ENCODE measurements at places on chromosomes 4 and X.

DNA sequence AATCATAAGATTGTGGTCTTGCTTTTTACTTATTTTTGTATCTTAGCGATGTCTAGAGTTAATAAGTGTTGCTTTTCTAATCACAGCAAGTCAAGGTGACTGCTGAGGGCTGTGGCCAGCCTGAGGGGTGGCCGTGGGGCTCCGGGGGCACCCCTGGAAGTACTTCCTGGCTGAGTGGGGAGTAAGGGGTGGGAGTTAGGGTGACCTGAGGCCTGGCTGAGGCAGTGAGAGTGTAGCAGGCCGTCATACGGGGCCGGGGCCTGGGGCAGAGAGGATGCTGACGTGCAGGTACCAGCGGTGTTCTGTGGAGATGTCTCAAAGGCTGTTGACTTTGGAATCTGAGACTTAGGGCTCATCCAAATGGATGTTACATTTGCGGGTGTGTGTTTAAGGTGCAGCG lies 29.3 kb downstream of the PIGG start:
- H3K27ac ChIP-seq, result no peak overlapping the region
- no peaks in the 10 kb centered on the region for H3K36me3 ChIP-seq
- no peaks in the 10 kb centered on the region for H3K4me1 ChIP-seq
- no peak for DNase-seq
- no peaks in the 10 kb centered on the region for H3K27me3 ChIP-seq

DNA sequence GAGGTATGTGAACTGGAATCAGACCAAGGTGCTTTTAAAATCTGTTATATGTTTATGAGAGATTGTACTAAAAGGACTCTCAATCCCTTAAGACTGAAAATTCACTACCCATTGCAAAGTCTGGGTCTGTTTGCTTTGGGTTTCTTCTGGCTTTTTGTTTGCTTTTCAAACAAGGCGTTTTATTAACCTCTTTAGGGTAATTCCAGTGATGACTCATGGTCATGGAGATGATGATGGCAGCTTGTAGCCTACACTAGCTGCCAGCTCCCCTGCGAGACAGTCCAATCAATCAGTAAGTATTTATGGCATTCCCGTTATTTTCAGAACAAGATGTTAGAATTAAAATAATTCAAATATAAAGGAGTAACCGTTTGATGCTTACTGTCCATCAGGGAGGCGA lies 643.8 kb upstream of the FTHL17 start:
- no peak overlapping the region for H3K4me3 ChIP-seq
- H3K36me3 ChIP-seq, result no peaks in the 10 kb centered on the region
- H3K27me3 ChIP-seq, result no peaks in the 10 kb centered on the region
- no peak overlapping the region for H3K27ac ChIP-seq

- no peaks in the 10 kb centered on the region for H3K27me3 ChIP-seq
- H3K36me3 ChIP-seq, result no peaks in the 10 kb centered on the region
- H3K4me1 ChIP-seq, result no peaks in the 10 kb centered on the region
Measured at GRCh38 chrX:50514811-50515210, 44.2 kb upstream of the DGKK start.

GRCh38 chr4:152392079-152392478 lies 143.8 kb downstream of the FBXW7 start:
- no peaks in the 10 kb centered on the region for H3K36me3 ChIP-seq
- no peak overlapping the region for H3K27ac ChIP-seq
- DNase-seq, result no peak
- H3K4me1 ChIP-seq, result no peaks in the 10 kb centered on the region
- H3K27me3 ChIP-seq, result no peaks in the 10 kb centered on the region
- H3K4me3 ChIP-seq, result no peak overlapping the region

- no peak for DNase-seq
- no peaks in the 10 kb centered on the region for H3K27me3 ChIP-seq
- no peak overlapping the region for H3K4me3 ChIP-seq
Measured at GRCh38 chr4:133081246-133081645, 67.8 kb upstream of the PCDH10 start.

GRCh38 chrX:155048977-155049619 lies 21.8 kb downstream of the CMC4 start:
- no peak for DNase-seq
- H3K27ac ChIP-seq, result no peak overlapping the region
- no peaks in the 10 kb centered on the region for H3K36me3 ChIP-seq
- H3K27me3 ChIP-seq, result no peaks in the 10 kb centered on the region

GRCh38 chrX:43316146-43316545 lies 340.0 kb upstream of the MAOA start:
- H3K4me1 ChIP-seq, result no peaks in the 10 kb centered on the region
- H3K4me3 ChIP-seq, result no peak overlapping the region
- H3K36me3 ChIP-seq, result no peaks in the 10 kb centered on the region

GRCh38 chrX:9110808-9111207 lies 76.9 kb upstream of the FAM9B start:
- no peaks in the 10 kb centered on the region for H3K4me1 ChIP-seq
- no peak for DNase-seq
- no peaks in the 10 kb centered on the region for H3K36me3 ChIP-seq
- H3K27me3 ChIP-seq, result no peaks in the 10 kb centered on the region

GRCh38 chr4:130705023-130705422 lies 1609.1 kb downstream of the C4orf33 start:
- no peaks in the 10 kb centered on the region for H3K36me3 ChIP-seq
- H3K4me1 ChIP-seq, result no peaks in the 10 kb centered on the region
- no peak overlapping the region for H3K4me3 ChIP-seq

DNA sequence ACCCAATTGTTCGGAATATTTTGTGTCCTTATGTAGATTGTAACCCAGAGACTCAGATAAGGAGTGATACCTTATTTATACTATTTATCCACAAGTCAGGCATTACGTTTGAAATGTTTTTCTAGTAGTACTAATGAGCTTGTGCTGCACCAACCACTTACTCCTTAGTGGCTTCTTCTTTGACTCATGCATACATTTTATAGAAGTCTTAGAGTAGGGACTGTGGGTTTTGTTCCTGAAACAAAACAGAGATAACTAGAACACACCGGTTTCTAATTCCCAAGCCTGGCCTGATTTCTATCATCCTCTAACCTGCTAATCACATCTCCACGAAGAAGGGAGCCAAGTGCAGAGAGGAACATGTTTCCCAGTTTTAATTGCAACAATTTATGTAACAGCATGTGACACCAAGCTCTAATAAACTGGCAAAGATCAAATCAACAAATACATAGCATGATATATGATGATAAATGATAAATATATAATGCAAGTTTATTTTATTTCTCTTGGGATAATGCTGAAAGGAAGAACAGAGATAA lies 32.3 kb downstream of the MGARP start:
- H3K36me3 ChIP-seq, result no peaks in the 10 kb centered on the region
- H3K4me3 ChIP-seq, result no peak overlapping the region
- H3K27me3 ChIP-seq, result no peaks in the 10 kb centered on the region
- no peak overlapping the region for H3K27ac ChIP-seq
- DNase-seq, result no peak
- no peaks in the 10 kb centered on the region for H3K4me1 ChIP-seq

DNA sequence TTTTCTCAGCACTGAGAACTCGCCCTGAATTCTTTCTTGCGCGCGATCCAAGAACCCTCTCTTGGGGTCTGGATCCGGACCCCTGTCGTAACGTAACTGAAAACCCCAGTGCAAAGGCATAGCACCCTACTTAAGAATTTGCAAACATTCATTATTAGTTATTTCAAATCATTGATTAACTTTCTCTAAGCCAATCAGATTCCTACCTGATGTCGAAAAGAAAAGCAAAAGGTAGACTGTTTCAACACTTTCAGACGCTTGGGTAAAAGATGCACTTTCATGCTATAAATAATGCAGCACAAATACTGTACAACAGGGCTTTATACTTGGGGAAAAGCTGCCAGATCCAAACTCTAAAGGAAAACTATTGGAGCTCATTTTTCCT lies 817 bp upstream of the WDR19 start:
- DNase-seq, result no peak
- H3K27ac ChIP-seq, result no peak overlapping the region
- H3K27me3 ChIP-seq, result no peaks in the 10 kb centered on the region
- H3K36me3 ChIP-seq, result no peaks in the 10 kb centered on the region
- peak overlapping the region; percentile 90 for H3K4me3 ChIP-seq

GRCh38 chr4:181162266-181162665 lies 1080.9 kb upstream of the TENM3 start:
- DNase-seq, result no peak
- H3K4me1 ChIP-seq, result no peaks in the 10 kb centered on the region
- H3K27me3 ChIP-seq, result no peaks in the 10 kb centered on the region
- no peak overlapping the region for H3K27ac ChIP-seq
- no peaks in the 10 kb centered on the region for H3K36me3 ChIP-seq
- H3K4me3 ChIP-seq, result no peak overlapping the region

DNA sequence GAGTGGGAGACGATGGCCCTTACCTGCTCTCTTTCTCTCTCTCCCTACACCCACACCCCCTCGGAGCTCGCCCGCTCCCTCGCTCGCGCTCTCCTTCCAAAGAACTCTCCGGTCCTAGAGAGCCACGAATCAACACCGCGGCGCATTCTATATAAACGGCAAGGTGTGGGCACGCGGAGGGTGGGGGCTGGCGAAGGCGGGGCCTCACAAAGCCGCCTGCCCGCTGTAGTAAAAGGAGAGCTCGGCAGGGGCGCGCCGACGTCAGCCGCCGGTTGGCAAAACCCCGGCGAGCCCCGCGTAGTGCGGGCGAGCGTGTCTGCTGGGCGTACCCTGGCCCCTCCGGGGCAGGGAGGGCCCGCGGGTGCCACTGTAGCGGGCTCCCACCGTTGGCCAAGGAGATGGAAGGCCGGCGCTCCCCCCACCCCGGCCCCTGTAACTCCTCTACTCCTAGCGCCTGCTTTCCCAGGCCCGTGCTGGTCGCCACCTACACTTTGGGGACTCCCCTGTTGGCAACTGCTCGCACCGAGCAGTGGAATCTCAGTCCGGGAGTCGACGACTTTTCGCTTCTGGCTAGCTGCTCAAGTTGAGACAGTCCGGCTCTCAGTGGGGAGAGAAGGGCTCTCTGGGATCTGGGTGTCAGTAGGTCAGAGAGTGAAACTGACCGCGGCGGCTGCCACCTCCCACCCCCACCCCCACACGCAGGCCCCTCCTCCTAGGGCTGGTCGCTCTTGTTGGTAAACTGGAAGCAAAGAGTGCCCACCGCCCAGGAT lies 325.5 kb upstream of the F9 start:
- H3K27ac ChIP-seq, result peak overlapping the region; percentile 66
- no peaks in the 10 kb centered on the region for H3K36me3 ChIP-seq
- H3K27me3 ChIP-seq, result no peaks in the 10 kb centered on the region
- H3K4me1 ChIP-seq, result no peaks in the 10 kb centered on the region

DNA sequence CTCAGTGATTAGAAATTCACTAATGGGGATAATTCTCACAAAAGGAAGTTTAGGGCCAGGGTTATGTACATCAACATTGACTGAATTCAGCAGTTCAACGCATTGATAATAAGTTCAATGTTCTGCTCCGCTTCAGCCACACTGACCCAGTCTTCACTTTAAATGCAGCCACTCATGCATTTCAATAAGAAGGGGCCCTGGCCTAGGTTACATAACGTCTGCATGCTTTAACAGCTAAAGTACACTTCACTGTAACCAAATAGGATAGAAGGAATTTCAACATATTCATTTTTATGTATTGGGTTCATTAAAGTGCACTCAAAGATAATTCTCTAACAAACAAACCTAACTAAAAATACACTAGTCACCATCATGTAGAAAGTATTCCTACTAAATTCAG lies 12.8 kb upstream of the TSPAN7 start:
- no peak for DNase-seq
- H3K27ac ChIP-seq, result no peak overlapping the region
- no peak overlapping the region for H3K4me3 ChIP-seq
- H3K36me3 ChIP-seq, result no peaks in the 10 kb centered on the region
- H3K27me3 ChIP-seq, result no peaks in the 10 kb centered on the region
- H3K4me1 ChIP-seq, result no peaks in the 10 kb centered on the region

DNA sequence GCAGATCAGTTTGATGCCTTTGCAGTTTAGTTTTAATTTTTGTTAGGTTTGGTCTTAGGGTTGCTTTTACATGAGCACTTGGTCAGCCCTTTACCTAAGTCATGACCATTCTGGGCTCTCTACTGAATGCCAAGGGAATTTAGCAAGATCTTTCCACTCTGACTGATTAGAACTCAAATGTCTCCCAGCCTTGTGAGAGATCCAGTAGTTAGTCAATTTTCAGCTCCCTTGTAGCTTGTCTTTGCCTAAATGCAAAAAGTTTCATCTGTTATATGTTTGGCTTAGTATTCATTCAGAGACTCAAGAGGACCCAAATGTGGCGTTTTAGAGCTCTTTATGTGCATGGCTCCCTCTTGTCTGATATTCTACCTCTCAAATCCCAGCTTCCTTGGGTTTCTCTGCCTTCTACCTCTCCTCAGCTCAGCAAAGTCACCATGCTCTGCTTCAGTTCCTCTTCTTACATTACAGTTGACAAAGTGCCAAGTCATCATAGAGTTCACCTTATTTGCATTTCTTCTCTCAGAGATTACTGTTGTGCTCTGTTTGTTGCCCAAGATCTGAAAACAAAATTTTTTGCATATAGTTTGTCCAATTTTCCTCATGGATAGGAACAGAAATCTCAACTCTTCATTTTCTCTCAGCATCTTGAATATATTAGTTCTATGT lies 17.5 kb upstream of the JAKMIP1 start:
- H3K27ac ChIP-seq, result no peak overlapping the region
- no peaks in the 10 kb centered on the region for H3K36me3 ChIP-seq
- no peak for DNase-seq
- peaks cover 3% of the 10 kb centered on the region for H3K27me3 ChIP-seq
- H3K4me3 ChIP-seq, result no peak overlapping the region

DNA sequence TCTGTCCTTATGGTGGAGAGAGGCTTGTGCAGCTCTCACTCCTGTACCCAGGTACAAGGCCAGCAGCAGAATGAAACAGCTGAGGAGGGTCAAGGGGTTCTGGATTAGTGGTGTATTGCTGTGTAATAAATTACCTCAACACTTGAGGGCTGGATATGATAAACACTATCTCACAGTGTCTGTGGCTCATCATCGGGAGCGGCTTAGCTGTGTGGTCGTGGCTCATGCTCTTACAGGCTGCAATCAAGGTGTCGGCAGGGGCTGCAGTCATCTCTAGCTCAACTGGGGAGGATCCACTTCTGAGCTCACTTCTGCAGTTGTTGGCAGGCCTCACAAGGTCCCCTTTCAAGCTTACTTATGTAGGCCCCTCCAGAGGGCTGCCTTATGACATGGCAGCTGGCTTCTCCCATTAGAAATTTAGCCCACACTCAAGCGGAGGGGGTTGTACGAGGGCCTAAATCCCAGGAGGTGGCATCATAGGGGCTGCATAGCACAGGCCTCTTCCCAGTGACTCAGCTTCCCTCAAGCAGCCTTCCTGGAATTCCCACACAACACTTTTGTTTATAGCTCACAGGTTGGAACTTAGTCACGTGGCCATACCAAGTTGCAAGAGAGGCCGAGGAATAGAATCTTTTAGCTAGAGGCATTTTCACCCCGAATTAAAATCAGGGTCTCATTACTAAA lies 148.2 kb upstream of the RPS6KA3 start:
- no peak for DNase-seq
- H3K4me3 ChIP-seq, result no peak overlapping the region
- no peaks in the 10 kb centered on the region for H3K4me1 ChIP-seq

GRCh38 chr4:60865273-60865672 lies 334.9 kb upstream of the ADGRL3 start:
- H3K27ac ChIP-seq, result no peak overlapping the region
- no peaks in the 10 kb centered on the region for H3K36me3 ChIP-seq
- H3K27me3 ChIP-seq, result no peaks in the 10 kb centered on the region
- no peak overlapping the region for H3K4me3 ChIP-seq
